ENCODE measurements at places on chromosomes 1 and 21. TPM values are rescaled to one million over a fixed set of nuclear protein-coding genes. Genes with fewer than 3 reads are reported as not detected.

Gene SH2D5
- 2.4 TPM for total RNA-seq

Gene LINGO4
- not detected for total RNA-seq

Gene CFHR5
- total RNA-seq = not detected

Gene LRRC39
- not detected for total RNA-seq

Gene NT5C1A
- total RNA-seq = not detected

Gene GADD45A
- 20.5 TPM for total RNA-seq

Gene ATP1A2
- not detected for total RNA-seq

Gene UMODL1
- total RNA-seq = not detected
